ENCODE measurements at places on chromosomes 1 and 21.

- no peak for DNase-seq
These were observed 131.3 kb upstream of the FMN2 start for GRCh38 chr1:239960366-239960765.

GRCh38 chr21:33256019-33256418 lies 10.1 kb upstream of the IL10RB start:
- no peak for DNase-seq

GRCh38 chr21:29441651-29442050 lies 142.9 kb downstream of the BACH1 start:
- DNase-seq = no peak

DNA sequence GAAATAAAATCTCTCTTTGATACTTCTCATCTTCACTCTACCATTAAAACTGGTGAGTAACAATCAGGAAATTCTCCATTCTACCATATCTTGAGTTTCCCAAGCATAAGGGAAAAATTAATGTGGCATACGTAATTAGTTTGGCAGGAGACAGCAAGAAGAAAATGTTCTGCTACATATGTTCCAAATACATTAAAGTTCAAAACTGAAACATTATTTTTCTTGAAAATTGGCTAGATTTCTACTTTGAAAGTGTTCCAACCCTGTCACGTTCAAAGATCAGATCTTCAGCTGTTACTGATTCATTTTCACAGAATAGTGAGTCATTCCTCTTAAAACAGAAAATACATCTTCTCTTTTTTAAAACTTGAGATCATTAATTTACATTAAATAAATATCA lies 48.5 kb downstream of the PIGK start:
- no peak for DNase-seq

- no peak for DNase-seq
These were observed 7.7 kb upstream of the ATP1A4 start for GRCh38 chr1:160143695-160144094.

- DNase-seq = no peak
These were observed 827 bp downstream of the FMN2 start for GRCh38 chr1:240092301-240093119.

DNA sequence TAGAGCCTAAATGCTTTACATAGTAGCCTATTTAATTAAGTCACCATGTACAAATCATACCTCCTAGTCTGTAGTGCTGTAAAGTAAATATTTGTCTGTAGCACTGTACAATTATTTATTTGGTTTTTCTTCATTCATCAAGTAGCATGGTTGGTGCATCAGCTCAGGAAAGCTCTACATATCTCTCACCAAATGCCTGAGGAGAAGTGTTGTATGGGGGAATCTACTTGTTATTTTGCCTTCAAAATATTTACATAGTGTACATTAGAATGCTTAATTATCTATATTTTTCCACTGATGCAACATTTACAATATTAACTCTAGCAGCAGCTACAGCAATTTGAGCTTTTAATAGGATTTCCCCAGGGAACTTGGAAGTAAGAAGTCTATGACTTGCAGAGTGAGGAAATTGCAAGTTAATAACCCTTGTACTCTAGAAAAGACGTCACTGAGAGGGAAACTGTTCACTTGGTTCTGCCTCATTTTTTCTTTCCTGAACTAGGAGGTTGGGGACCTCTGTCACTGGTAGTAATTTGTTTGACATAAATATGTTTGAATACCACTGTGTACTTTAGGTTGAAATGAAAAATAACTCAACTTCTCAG lies 207.4 kb downstream of the PDE4B start:
- no peak for DNase-seq

DNA sequence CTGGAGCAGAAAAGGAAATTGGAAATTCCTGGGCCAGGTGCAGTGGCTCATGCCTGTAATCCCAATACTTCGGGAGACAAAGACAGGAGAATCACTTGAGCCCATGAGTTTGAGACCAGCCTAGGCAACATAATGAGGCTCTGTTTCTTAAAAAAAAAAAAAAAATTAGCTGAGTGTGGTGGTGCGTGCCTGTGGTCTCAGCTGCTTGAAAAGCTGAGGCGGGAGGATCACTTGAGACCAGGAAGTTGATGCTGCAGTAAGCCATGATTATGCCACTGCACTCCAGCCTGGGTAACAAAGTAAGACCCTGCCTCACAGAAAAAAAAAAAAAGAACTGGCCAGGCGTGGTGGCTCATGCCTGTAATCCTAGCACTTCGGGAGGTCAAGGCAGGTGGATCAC lies 56.7 kb downstream of the SRSF11 start:
- no peak for DNase-seq

- no peak for DNase-seq
These were observed 803 bp upstream of the FLAD1 start for GRCh38 chr1:154982341-154982740.

DNA sequence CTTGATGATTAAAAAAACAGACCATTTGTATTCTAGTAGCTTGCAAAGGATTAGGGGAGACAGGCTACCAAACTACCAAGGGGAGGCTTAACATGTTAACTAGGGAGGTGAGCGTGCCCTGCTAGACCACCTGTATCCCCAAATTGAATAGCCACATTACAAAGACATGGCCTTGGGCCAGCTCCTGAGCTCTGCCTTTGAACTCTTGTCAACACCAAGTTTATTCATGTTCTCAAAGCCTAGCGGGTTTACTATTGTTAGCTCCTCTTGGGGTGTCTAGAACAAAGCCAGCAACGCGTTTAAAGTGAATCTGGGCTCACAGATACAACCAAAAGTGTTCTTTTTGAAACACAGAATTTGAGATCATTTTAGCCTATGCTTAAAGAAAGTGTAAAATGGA lies 36.3 kb downstream of the SMYD2 start:
- DNase-seq = no peak

DNA sequence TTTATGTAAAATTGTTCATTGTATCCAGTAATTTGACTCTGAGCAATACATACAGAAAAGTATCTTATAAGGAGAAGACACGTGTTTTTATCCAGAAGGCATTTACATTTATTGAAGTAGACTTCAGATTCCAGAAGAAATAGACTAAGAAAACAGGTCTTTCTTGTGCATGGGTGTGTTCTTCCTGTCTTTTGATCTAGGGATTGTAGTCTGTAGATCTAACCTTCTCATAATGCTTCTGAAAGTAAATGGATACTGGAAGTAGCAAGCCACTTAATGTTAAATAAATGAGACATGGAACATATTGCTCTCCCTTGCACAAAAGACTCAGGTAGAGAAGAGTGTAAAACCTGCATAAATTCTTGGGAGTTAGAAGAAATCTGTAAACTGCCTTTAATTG lies 853.2 kb upstream of the B3GALT2 start:
- DNase-seq = no peak

DNA sequence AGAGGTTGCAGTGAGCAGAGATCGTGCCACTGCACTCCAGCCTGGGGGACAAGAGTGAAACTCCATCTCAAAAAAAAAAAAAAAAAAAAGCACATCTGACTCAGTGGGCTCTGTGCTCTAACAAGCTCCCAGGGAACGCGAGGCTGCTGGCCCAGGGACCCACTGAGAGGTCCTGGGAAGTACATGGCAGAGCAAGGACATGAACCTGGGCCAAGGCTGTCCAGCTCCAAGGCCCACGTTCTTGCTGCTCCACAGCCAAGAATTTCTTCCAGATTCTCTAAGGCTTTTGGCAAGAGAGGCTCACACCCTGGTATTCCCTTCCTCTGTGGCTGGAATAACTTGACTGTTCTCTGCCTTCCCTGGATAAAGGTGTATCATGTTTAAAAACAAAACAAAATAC lies 15.4 kb upstream of the AGTRAP start:
- no peak for DNase-seq

DNA sequence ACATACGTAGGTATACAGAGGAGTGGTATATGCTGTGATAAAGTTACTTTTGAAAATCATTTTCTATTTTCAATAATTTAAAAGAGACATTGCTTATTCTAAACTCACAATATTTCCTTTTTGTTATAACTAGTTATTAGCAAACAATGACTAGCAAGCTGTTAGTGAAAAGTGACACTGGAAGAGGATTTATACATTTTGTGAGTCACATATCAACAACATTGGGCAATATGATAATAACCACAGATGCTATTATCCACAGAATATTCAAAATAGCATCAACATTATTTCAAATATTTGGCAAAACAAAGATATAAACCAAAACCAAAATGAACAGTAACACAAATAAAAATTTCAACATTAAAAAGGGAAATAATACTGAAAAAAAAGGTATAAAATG lies 104.0 kb upstream of the HP1BP3 start:
- DNase-seq = no peak

DNA sequence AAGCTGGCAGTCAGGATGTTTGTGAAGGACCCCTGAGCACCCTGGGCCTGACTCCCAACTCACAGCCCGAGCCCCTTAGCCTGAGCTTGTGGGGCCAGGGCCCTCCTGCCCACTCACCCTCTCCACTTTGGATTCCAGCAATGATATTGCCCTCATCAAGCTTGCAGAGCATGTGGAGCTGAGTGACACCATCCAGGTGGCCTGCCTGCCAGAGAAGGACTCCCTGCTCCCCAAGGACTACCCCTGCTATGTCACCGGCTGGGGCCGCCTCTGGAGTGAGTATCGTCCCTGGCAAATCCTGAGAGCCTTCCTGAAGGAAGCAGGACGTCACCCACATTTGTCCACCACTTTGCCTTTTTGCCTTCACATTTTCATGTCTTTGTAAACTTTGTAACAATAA lies 5.0 kb downstream of the CTRC start:
- DNase-seq = no peak

All from NCI-H226 (cell line).